Fibroblast of skin of left biceps (primary cell): ENCODE measurements at places on chromosomes 7 and 10.
A peak's percentile ranks its signal among the peaks of the same experiment; 100 is the strongest.

- peak; percentile 68 for DNase-seq
These were observed 49.0 kb downstream of the ADD3 start for GRCh38 chr10:110056822-110057221.

- peak; percentile 66 for DNase-seq
These were observed at the start of gene CEP55 for GRCh38 chr10:93496322-93497041. Gene CEP55, plus strand, starts transcription at chr10:93496612. Its CDS starts 3,440 bp downstream, at chr10:93500052.

- no peak for DNase-seq
These were observed 329.0 kb downstream of the SDK1 start for GRCh38 chr7:3630081-3630480.

- no peak for DNase-seq
These were observed 288.9 kb downstream of the KCNMA1 start for GRCh38 chr10:77348751-77349150.

DNA sequence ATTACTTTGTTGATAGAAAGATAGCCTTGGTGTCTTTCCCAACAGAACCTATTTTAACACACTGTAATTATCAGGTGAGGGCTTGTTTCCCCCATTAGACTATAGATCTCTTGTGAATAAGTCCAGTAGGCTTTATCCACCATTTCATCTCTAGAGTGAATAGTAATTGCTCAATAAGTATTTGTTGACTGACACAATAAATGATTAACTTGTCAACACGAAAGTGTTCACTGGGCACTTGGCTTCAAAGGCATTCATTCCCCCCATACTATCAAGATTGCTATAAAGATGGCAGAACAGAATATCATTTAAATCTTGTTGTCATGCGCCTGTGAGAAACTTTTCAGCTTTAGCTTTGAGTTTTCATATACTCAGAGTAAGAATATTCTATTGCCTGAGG lies 424.5 kb upstream of the LRRTM3 start:
- DNase-seq = no peak

GRCh38 chr10:108132303-108132702 lies 967.8 kb upstream of the SORCS1 start:
- no peak for DNase-seq

DNA sequence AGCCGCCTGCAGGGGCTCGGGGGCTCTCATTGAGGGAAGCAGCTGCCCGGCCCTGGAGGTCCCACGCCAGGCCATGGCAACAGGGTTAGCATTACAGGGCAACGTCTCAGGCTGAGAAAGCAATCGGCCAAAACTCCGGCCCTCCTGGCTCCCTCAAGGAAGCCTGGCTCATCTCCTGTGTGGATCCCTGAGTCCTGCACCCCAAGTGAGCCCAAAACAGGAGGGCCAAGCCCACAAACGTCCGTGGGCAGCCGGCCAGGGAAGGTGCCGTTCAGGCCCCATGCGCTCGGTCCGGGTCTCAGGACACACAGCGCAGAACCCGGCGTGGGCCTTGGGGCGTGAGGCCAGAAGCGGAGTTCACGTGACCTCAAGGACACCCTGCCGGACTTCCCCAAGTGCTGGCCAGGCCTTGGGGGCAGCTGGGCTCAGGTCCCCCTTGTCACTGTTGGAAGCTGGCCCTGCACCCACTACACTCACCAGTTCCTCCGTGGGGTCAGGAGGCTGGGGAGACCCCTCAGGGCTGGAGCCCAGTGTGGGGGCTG lies 8.0 kb upstream of the PWWP2B start:
- no peak for DNase-seq

- DNase-seq = no peak
These were observed 84.4 kb downstream of the PARD3 start for GRCh38 chr10:34730726-34731125.

- peak; percentile 58 for DNase-seq
These were observed 233.9 kb downstream of the FANK1 start for GRCh38 chr10:126130271-126130710.

DNA sequence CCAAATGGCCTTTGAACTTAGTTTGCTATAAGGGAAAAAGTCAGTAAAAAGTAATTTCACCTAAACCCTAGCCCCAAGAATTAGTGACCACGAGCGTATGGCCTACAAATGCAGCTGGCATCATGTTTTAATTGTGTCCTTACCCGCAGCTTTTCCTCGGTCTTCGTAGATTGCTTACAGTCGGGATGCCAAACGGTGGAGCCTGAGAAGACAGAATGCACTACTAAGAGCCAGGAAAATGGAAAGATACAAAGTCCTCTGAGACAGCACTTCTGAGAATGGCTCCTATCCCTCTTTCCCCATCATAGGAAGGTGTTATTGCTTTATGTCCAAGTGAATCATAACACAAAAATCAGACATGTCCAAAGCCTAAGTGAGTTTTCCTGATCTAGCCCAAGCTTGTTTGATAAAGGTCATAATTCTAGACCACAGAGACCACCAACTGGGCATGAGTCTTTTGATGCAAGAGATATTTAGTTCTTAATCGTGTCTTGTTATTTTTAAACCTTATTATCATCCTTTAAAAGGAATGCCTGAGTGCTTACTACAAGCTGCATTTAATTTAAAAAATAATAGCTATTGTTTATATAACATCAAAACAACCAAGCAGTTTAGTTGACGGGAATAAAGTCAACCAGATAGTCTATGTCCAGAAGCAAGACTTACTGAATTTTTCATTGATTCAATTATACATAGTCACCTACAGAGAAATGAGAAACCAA lies 83.7 kb upstream of the AFAP1L2 start:
- DNase-seq = no peak

DNA sequence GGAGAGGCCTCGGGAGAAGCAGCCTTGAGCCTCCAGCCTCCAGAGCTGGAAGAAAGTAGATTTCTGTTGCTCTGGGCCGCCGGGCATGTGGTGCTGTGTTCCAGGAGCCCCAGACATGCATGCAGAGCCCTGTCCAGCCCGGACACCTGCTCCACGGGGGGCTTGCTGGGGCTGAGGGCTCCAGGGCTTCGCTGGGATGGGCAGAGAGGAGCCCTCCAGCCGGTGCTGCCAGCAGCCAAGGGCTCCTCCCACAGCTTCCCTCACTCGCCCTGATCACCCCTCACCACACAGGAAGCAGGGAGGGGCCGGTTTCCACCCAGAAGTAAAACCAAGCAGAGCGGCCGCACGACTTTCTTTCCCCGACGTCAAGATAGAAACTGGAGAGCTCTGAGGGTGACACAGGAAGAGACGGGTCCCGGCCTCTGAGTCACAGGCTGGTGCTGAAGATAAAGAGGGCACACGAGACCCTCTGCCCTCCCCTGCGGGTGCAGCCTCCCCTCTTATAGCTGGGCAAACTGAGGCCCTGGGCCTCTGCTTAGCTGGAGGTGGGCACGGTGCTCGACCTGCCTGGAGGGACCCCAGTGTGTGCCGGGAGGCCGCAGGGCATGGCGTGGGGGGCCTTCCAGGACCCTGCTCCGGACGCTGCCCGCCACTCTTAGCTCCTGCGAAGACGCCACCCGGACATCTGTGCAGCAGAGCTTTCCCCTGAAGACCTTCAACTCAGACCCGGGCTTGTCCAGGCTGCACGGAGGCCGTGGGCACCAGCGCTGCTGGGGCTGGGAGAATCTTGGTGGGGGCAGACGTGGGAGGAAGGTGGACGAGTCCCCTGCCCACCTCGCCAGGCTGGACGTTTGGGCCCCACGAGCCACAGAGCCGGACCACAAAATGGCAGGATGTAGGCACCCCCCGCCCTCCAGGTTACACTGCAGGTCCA lies 31.1 kb downstream of the ADAP1 start:
- no peak for DNase-seq

GRCh38 chr7:7761340-7761973 lies 43.0 kb upstream of the RPA3 start:
- DNase-seq = peak; percentile 19

DNA sequence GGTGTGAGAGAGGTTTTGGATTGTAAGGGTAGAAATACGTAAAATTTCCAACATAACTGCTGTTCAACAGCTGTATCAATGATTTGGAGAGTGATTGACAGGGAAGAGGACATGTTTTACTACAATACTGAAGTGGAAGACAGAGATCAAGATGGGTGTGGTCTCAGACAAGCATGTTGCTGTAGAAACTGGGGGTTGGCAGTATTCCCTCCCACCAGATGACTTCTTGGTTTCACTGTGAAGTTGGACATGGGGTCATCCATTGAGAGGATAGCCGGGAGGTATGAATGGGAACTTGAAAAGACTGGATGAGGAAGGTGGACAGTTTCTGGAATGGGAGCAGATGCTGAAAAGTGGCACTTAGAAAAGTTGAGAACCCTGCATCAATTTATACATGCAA lies 95.3 kb upstream of the HDAC9 start:
- DNase-seq = no peak

DNA sequence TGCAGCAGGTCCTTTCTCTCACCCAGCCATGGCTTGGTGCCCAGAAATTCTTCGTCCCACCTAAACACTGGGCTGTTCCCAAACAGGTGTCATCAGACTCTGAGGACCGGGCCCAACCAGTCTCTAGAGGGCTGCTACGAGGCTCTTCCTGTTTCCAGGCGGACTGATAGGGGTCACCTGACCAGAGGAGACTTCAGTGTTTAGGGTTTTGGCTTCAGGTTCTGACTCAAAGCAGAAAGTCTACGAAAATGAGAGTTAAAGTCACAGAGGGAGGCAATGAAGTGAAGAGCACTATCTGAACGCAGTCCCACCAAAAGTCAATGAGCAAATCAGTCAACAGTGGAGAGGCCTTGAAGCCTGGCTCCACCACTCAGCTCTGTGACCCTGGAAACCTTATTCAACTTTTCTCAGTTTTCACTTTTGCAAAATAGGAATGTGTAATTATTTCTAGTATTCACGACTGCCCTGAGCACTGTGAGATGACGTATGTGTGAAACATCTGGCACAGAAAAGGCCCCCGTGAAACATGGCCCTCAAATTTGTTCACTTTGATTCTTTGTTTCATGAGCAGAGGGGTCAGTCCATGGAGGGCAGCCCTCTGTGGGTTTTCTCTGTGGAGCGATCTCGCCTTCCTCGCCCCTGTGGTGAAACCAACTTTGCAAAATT lies 189.9 kb upstream of the PDE1C start:
- DNase-seq = no peak

DNA sequence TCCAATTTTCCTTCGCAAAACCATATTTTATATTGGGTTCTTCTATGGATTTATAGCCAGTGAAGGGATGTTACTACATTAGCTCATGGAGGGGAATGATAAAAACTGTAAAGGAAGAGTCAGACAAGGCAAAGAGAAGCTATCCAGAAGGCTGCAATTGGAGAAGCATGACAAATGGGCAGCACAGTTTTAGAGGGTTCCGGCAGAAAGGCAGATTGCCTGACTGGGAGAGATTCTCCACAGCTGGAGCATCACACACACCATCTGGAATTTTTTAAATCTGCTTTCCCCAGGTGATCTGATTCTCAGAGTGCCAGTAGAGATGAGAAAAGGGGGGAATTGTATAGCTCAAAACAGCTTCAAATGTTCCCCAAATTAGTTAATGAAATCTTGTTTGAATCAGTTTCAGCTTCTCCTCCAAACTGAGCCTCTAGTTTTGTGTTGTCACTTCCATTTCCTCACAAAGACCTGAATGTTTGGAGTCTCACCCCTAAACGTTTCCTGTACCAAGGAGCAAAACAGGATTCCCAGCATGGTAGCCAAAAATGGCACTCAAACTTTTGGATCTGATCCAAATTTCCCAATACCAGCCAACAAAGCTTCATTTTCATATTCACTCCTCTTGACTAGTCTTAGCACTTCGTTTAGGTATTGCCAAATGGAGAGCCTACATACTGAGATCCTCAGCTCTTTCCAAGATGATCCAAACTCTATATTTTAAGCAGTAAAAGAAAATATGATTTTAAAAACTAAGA lies 177.5 kb downstream of the HPSE2 start:
- DNase-seq = no peak

DNA sequence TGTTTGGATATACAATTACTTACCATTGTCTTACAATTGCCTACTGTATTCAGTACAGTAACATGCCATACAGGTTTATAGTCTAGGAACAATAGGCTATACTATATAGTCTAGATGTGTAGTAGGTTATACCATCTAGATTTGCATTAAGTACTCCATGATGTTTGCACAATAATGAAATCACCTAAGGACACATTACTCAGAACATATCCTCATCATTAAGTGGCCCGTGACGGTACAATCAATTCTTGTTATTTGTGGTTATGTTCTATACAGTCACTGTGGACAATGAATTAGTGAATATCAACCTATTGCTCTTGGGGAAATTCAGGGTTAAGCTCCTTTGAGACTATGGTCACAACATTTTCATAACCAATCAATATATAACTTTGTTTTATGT lies 75.6 kb downstream of the MICU1 start:
- DNase-seq = no peak

- no peak for DNase-seq
These were observed 149.4 kb upstream of the KCND2 start for GRCh38 chr7:120123528-120123927.

- no peak for DNase-seq
These were observed 23.8 kb downstream of the PLPP4 start for GRCh38 chr10:120480848-120481247.

DNA sequence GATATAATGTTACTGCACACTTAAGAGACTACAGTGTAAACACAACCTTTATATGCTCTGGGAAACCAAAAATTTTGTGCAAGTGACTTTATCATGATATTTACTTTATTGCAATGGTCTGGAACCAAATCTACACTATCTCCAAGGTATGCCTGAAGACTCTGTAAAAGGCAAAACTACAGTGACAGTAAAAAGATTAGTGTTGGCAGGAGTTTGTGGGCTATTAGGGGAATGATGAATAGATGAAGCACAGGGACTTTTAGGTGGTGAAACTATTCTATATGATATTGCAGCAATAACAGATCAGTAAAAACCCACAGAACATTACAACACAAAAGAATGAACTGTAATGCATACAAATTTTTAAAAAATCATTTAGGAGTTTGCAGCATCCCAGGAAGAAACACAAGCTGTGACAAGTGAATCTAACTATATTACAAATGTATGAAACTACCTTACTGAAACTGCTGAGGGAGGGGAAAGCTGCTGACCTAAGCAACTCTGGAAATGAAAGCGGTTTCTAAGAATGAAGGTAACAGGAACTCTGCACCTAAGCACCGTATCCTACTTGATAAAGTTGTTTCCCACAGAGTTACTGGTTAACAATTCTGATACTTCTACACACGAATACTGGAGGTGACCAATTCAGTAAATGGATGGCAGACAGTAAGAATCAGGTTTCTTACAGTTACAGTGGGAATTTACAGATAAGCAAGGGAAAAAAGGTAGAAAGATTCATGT lies 82.6 kb downstream of the ATE1 start:
- DNase-seq = no peak

DNA sequence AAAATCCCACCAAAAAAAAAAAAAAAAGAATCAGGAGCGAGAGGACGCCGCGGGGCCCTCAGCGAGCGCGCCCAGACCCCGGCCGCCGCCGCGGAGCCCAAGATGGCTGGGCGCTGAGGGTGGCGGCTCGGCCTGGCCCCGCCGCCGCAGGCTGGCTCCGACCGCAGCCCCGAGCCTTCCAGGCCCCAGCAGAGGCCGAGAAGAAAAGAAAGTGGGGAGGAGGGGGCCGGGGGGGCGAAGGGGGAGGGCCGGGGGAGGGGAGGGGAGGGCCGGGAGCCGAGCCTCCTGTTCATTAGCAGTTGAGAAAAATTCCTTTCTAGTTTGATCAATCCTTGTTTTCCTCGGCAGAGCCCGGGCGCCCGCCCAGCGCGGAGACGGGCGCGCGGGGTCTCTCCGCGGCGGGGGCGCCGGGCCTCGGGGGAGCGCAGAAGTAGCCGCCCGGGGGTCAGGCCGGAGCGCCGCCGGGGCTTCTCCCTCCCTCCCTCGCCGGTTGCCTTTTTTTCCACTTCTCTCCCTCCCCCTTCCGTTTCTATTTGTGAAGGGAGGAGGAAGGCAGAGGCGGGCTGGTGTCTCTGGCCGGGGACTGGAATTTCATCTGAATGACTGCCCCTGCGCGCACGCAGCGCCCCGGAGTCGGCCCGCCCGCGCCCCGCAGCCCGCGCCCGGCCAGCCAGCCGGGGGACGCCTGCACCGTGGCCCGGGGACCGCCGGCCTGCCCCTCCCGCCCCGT lies 778 bp upstream of the TRIM8 start:
- no peak for DNase-seq
